ENCODE measurements at places on chromosomes 6 and 20. TPM values are rescaled to one million over a fixed set of nuclear protein-coding genes. Genes with fewer than 3 reads are reported as not detected.
A peak's percentile ranks its signal among the peaks of the same experiment; 100 is the strongest.

The SLC17A2 gene
- total RNA-seq: 0.21 TPM

The VNN1 gene
- 1.3 TPM for total RNA-seq

The OSTM1 gene
- total RNA-seq: 14.5 TPM

The MYL9 gene
- total RNA-seq: 59.0 TPM

The MYLK2 gene
- 0.21 TPM for total RNA-seq

The ANKRD66 gene
- total RNA-seq: 0.34 TPM

DNA sequence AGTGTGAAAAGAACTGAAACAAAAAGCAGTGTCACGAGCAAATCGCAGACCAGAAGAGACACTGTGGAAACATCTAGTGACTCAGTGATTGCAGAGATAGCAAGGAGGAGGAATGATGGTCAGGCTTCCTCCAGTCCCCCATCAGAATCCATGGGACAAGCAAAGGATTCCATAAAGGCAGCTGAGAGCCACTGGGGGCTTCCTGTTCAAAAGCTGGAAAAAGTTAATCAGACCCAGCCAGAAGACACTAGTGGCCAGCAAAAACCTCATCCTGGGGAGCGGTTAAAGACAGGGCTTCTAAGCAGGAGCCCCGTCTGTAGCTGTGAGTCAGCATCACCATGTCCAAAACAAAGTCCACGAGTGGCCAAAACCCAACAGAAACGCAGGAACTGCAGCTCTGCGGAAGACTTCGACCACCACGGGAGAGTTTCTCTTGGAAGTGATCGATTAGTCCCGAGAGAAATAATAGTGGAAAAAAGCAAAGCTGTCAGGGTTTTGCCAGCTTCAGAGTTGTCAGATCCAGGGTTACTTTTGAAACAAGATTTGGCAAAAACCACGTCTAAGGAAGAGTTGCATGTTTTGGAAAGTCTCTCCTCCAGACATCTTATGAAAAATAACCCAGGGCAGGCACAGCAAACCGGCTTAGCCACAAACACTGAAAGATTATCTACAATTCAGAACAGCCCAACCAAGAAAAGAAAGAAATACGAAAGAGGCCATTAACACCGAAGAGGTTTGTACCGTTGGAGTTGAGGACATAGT is 51.0 kb downstream of the JAG1 start:
- no peak for DNase-seq

DNA sequence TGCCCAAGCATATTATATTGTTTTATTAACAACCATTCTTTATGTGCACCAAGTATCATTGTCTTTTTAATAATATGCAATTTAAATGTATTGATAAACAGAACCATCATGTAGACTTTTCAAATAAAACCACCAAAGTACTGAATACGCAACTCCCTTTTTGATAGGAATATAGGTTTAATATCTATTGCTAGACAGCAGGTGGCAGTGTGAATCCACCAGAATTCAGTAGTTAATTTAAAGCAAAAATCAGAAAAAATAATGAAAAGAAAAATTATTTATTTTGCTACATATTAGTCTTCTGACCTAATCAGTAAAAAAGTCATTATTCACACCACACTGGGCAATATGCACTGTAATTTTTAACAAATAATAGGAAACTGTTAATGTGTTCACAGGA is 143.7 kb downstream of the KLHL32 start:
- no peak for DNase-seq

DNA sequence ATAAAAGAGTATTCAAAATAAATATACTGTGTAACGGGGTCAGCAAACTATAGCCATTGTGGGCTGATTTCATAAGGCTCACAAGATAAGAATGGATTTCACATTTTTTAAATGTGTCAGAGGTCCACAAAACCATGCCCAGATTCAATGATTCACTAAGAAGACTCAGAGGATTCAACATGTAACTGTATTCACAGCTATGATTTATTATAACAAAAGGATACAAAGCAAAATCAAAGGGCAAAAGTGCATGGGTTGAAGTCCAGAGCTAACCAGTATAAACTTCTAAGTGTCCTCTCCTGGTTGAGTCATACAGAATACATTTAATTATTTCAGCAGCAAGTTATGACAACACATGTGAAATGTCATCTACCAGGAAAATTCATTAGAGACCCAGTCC is 49.2 kb downstream of the TBC1D32 start:
- DNase-seq: no peak

DNA sequence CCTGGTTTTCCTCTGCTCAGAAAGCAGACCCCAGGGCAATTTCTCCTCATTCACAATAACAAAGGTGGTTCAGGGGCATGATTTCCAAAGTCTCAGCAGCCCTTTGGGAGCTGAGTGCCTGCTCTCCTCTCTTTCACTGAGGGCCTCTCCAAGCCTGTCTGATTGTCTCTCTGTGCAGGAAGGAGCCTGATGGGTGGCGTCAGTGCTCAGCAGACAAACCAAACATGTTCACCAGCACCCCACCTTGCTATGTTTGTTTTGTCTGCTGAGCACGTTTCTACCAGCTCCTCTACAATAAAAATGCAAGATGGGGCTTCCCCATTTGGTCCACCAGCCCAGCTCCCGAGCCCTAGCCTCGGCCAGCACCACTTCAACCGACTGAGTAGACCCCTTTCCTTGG is 25.4 kb upstream of the TCP11 start:
- no peak for DNase-seq

DNA sequence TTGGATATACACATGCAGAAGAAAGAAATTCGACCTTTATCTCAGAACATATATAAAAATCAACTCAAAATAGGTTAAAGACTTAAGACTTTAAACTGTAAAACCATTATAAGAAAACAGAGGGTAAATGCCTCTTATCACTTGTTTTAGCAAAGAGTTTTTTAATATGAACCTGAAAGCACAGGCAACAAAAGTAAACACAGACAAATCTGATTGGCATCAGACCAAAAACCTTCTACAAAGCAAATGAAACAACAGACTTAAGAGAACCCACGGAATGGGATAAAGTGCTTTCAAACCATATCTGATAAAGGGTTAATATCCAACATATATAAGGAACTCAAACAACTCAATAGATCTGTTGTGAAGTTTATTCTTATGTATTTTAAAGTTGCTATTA is 309.9 kb upstream of the OPRM1 start:
- no peak for DNase-seq

DNA sequence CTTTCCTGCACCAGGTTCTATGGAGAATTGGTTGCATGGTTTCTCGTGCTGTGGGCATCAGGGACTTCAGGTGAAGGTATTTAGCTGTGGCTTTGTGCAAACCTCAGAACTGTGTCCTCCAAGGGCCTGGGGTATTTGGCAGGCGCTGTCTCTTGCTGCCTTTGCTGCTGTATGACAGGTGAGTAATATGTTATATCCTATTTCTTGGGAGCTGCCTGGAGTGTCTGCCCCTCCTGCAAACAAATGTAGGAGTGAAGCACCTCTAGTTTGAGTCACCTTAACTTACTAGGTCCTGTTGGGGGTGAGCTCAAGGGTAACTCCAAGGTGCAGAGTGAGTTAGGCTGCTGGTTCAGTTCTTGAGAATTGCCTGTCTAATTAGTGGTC is 177.7 kb upstream of the RNF24 start:
- no peak for DNase-seq

DNA sequence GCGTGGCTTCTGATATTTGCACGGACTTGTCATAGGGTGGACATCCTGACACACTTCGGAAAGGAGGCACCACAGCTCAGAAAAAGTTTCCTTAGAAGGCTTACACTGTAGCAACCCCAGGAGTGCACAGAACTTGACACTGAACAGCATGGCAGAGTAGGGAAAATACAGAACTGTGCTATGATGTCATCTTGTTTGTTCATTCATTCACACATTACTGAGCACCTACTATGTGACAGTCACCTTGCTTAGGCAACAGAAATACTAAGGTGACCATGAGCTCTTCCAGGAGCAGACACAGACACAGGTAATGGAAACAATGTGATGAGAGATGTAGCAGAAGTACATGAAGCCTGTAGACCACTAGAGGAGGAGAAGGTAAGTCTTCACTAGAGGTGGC is 2.5 kb upstream of the PIGT start:
- no peak for DNase-seq

GRCh38 chr6:89508755-89509563 is 76.0 kb downstream of the ANKRD6 start:
- no peak for DNase-seq

GRCh38 chr6:111837641-111838500 is 35.4 kb downstream of the FYN start:
- DNase-seq: no peak

DNA sequence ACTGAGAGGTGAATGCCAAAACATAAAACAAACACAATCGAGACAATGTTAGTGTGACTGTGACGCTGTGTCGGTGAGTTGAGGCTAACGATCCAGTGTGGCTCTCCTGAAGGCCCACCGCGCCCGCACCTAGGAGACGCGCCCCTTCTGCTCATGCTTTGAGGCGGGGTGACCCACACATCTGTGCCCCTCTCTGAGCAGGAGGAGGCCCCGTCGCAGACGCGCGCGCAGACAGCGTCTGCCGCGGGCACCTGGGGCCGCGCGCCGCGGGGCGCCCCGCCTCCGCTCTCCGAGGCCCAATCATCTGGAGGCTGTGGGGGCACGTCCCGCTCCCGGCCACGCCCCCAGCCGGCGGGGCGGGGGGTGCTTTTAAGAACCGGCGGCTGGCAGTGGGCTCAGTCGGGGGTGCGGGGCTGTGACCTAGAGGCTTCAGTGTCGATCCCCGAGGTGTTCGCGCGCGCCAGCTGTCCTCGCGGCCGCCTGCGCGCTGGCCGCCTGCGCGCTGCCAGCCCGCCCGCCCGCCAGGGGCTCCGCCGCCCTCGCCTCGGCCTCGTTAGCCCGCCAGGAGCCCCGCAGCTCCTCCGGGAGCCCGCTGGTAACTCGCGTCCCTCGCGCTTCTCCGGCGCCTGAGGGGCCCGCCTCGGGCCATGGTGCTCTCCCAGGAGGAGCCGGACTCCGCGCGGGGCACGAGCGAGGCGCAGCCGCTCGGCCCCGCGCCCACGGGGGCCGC is at the start of gene SLC16A10:
SLC16A10 (plus strand) TSS at position 398 of the 730 bp plus-strand sequence; CDS start at position 648, 250 bp downstream.
- peak; percentile 74 for DNase-seq

DNA sequence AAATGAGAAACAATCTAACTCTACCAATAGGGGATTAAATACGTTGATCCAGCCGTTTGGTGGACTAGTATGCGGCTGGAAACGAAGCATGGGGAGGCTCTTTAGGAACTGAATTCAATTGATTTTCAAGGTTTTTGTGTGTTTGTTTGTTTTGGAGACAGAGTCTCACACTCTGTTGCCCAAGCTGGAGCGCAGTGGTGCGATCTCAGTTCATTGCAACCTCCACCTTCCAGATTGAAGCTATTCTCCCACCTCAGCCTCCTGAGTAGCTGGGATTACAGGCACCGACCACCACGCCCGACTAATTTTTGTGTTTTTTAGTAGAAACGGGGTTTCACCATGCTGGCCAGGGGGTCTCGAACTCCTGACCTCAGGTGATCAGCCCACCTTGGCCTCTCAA is 7.1 kb downstream of the CNPY3 start:
- DNase-seq: no peak

DNA sequence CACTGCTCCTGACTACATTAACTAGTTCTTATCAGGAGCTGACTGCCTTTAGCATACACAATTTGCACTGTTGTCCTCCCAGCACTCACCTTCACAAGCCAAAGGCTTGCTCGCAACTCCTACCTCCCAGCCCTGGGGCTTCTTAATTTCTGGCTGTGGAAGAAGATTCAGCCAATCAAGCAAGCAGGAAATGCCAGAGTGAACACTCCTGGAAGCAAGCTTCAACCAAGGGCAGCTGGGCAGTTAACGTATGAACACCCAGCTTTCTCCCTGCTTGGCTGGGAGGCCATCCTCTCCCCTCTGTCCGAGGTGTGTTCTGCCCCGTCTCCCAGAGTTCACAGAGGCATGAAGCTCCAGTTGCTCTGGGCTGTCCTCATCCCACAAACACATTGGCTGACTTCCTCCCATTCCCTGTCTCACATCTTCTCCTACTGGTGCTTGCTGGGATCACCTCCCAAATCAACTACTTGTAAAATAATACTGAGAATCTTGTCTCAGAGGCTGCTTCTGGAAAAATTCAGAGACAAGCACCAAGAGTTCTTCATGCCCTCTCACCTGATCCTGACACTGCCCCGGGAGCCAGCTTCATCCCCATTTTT is 15.3 kb upstream of the SRSF6 start:
- no peak for DNase-seq

- DNase-seq: no peak
Observed at GRCh38 chr6:74785236-74785635, 420.6 kb downstream of the COL12A1 start.

- DNase-seq: peak; percentile 37
Observed at GRCh38 chr6:168177103-168177891, 98.3 kb upstream of the FRMD1 start.

DNA sequence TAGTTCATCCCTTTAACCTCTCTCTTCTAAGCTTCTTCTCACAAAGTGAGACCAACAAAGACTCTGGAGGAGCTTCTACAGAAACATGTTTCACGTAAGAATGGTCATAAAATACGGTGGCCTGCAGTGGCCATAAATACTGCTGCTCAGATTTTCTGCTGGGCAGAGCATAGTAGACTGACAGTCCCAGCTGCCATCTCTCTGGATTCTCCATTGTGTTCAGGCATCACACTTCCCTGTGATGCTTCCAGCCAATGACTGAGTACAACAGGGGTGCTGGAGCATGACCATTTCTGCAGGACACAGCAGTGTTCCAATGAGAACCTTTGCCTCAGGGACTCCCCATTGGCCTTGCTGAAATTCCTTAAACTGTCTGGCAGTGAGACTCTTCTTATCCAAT is 392.6 kb downstream of the MMUT start:
- no peak for DNase-seq

GRCh38 chr6:150282806-150283205 is 86.0 kb upstream of the IYD start:
- no peak for DNase-seq
